ENCODE measurements at places on chromosomes 12 and 14.

DNA sequence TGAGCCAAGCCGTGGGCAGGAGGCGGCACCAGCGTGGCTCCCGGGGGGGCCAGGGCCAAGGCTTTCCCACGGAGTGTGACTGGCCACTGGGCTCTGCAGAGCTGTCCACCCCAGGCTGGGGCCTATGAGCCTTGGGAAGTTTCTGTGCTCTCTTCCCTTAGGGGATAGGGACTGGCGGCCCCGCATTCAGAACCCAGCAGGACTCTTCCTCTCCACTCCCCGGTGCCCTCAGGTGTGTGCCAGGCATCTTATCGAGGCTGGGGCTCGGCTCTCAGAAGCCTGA lies 17.8 kb upstream of the EIF2B2 start:
- no peak for DNase-seq

- no peak for DNase-seq
These were observed 110.2 kb downstream of the VCPKMT start for GRCh38 chr14:50006141-50006540.

DNA sequence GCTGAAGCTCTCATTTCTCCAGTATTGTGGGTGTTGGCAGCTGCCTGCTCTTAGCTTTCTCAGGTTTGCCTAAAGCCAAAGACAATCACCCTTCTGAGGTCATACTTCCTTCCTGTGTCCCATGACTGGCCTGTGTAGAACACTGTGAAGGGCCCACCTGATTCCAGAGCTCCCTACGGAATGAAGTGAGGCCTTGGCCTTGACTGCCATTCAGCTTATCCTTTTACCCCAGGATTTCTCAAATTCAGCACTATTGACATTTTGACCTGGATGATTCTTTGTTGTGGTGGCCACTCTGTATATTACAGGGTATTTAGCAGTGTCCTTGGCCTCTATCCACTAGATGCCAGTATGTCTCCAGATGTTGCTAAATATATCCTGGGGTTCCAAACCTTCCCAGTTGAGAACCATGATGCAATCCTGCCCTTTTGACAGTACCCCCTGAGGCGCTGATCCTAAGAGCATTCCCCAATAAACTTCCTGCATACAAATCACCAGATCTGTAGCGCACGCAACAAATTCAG lies 112.3 kb upstream of the KRR1 start:
- DNase-seq, result no peak

- DNase-seq, result no peak
These were observed 3.6 kb downstream of the TTC5 start for GRCh38 chr14:20302042-20302755.

DNA sequence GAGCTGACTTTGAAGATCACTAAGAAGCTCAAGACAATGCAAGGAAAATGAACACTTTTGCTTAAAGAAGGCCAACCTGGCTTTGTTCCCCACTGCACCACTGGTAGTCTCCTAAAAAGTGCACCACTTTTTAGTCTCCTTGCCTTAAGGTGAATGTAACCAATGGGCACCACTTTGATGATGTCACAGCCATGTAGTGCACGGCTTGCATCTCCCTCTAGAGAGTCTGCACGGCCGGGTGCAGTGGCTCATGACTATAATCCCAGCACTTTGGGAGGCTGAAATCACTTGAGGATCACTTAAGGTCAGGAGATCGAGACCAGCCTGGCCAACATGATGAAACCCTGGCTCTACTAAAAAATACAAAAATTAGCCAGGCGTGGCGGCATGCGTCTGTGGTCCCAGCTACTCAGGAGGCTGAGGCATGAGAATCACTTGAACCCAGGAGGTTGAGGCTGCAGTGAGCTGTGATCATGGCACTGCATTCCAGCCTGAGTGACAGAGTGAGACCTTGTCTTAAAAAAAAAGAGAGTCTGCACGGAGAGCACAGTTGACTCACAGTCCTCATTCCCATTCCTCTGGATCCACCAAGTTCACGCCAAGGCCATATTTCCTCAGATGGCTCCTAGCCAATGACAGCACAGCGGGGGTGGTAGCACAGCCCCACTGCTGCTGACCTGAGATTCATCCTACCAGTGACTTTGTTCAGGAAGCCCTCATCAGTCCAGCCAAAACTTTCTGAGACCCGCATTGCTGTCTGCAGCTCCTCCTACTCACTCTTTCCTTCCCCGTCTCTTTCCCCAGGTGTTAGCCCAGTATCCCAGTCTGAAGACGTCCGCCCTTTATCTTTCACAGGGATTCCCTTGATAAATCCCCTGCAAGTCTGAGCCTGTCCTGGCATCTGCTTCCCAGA lies 16.5 kb upstream of the IFT81 start:
- no peak for DNase-seq

GRCh38 chr14:44163946-44164345 lies 343.1 kb downstream of the FSCB start:
- DNase-seq, result no peak

DNA sequence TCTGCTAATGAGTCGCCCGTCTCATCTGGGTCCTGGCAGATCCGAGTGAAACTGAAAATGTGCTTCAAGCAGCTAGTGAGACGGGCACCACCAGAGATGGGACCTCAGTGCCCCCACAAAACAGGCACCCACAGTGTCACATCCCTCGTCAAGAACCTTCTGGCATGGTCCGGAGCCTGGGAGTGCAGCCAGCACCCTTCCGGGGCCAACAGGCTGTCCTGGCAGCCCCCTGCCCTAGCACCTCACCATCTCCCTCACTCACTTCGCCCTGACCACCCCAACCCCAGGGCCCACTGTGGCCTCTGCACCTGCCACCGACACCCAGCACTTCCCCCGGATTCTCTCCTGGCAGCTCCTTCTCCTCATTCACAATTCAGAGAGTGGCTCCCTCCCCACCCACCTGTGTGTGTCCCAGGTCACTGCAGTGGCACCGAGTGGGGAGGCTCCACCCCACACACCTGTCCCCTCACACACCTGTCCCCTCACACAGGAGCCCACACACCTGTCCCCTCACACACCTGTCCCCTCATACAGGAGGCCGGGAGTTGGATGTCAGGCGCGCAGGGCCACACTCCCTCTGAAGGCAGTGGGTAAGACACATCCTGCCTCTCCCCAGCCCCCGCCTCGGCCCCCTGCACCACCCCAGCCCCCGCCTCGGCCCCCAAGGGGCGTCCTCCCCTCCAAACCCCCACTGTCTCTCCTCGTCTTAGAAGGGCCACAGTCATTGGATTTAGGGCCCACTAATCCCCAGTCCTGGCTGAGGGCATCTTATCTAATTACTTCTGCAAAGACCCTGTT lies 7.9 kb downstream of the GALNT9 start:
- DNase-seq, result no peak

GRCh38 chr12:1644534-1645438 lies 15.8 kb downstream of the WNT5B start:
- no peak for DNase-seq

- DNase-seq, result no peak
These were observed 14.0 kb downstream of the BEGAIN start for GRCh38 chr14:100573002-100573756.
